Natural killer cell treated with Interleukin-12 subunit alpha and Interleukin-12 subunit beta and Interleukin-15 and Interleukin-18, amount 100 ng/mL, for 72 hours (primary cell): ENCODE measurements at places on chromosomes 3 and 15.

DNA sequence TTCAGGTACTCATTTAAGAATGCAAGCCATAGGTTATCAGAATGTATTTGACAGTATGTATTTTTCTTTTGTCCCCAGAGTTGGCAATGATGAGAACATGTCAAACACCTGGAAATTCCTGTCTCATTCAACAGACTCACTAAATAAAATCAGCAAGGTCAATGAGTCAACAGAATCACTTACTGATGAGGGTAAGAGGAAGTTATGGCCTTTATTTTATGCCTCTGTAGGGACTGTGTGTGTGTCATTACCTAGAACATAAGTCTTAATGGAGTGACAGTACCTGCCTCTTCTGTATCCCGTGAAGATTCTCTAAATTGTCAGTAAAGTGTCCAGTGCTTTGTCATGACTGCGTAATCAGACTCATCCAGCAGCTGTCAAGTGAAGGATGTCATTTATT lies 77.5 kb downstream of the KLHL25 start:
- no peak for DNase-seq

GRCh38 chr3:151085889-151086483 lies 522 bp downstream of the MED12L start:
- DNase-seq: peak; percentile 62

- no peak for DNase-seq
These were observed 783.7 kb downstream of the AGBL1 start for GRCh38 chr15:86863226-86863915.

- DNase-seq: no peak
These were observed 72.1 kb upstream of the OXTR start for GRCh38 chr3:8841472-8841871.

- DNase-seq: no peak
These were observed 25.7 kb upstream of the WNT5A start for GRCh38 chr3:55512571-55513343.

GRCh38 chr15:45391746-45392583 lies 13.6 kb upstream of the GATM start:
- DNase-seq: no peak
